ENCODE measurements at places on chromosomes 1 and 21.

GRCh38 chr1:202113690-202114300 lies 8.9 kb upstream of the GPR37L1 start:
- DNase-seq = no peak

DNA sequence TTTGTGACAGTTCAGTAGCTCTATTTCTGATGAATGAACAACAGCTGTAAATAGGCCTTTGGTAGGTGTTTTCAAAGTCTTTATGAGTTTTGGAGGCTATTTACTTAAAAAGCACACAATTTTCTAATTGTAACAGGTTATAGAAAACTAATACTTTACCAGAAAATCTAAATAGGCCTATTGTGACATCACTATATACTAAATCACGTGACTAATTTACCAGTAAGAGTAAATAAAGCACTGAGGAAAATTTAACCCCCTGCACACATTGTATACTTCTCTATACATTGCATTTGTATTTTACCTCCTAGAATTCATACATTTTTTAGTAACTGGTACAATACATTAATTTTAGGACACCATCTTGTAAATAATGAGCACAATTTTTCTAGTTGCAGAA lies 15.0 kb downstream of the KRTAP26-1 start:
- no peak for DNase-seq

DNA sequence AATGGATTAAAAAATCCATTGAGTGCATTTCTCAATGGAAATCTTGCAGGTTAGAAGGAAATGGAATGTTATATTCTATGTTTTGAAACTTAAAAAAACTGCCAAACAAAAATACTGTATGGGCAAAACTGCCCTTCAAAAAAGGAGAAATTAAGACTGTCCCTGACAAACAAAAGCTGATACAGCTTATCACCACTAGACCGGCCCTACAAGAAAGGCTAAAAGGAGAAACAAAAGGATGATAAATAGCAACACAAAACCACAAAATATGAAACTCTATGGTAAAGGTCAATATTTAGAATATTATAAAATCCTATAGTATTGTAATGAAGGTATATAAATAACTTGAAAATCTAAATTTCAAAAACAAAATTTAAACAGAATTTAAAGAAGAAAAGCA lies 60.0 kb downstream of the SLC25A24 start:
- no peak for DNase-seq

GRCh38 chr1:204338360-204338759 lies 21.4 kb downstream of the PLEKHA6 start:
- DNase-seq = no peak

- DNase-seq = no peak
Measured at GRCh38 chr1:154263465-154264332, 8.7 kb upstream of the HAX1 start.

DNA sequence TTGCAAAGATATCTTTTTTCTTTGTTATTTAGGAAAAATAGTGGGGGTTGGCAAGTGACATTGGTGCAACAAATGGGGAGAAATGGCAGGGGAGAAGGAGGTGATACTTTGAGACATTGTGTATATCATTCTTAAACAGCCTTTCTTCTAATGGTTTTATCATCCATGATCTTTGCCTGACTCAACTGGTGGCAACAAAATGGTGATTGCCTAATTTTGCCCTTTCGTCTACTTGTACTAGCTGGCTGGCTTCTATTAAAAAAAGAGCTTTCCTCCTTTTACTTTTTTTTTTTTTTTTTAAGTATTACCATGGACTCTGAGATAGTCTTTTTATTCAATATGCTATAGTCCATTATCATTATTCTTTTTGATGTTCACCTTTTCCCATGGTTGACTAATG lies 27.7 kb downstream of the DESI2 start:
- DNase-seq = no peak
